ENCODE measurements at places on chromosomes 3 and 15.

DNA sequence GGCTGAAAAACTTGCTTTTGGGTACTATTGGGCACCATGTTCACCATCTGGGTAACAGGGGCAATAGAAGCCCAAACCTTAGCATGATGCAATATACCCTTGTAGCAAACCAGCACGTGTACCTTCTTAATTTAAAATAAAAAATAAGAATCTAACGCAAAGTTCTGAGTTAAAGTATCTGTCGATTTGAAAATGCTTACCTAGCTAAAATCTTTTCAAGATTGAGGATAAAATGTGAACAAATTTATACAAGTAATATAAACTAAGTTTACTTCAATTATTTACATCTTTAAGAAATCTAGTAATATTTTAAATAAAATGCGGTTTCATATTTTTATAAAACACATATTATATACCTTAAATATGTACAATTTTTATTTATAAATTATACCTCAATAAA, 38.1 kb upstream of the IGF2BP2 start:
- DNase-seq = no peak

- DNase-seq = no peak
These were observed 53.5 kb downstream of the CCR4 start for GRCh38 chr3:33004961-33005360.

DNA sequence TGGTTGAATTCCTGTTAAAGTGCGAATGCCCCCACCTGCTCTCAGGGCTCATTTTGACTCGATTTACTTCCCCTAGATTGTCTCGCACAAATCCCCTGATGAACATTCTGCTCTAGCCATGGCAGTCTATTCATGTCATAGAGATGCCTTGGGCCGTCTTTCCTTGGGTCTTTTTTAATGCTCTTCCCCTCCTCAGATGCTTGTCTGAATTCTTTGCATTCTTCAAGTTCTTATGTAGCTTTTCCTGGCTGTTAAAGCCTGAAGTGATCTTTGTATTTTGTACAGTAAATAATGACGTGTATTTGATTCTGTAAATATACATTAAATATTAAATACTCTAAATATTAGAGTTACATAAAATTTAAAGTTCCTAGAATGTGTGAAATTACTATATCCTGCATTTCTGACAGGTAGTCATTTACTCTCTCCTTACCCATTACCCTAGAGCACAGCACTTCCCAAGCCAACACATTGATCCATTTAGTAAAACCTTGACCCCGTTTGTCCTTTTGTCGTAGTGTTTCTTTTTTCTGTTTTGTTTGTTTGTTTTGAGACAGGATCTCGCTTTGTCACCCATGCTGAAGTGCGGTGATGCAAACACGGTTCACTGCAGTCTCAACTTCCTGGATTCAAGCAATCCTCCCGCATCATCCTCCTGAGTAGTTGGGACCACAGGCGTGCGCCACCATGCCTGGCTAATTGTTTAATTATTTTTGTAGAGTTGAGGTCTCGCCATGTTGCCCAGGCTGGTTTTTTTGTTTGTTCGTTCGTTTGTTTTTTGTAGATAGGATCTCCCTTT, 47.9 kb downstream of the YEATS2 start:
- DNase-seq = no peak

DNA sequence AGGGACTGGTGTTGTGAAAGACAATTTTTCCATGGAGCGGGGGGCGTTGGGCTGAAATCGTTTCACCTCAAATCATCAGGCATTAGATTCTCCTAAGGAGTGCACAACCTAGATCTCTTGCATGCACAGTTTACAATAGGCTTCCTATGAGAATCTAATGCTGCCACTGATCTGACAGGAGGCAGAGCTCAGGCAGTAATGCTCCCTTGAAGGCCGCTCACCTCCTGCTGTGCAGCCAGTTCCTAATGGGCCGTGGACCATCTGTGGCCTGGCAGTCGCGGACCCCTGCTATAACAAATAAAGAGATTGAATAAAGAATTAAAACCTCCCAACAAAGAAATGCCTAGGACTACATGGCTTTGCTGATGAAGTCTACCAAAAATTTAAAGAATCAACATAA, 25.3 kb upstream of the ANKRD28 start:
- no peak for DNase-seq

GRCh38 chr15:78000927-78001249, 76.6 kb downstream of the TBC1D2B start:
- no peak for DNase-seq

Data from cortex of kidney (tissue), 1 donor.